ENCODE measurements at places on chromosomes 5 and 9.

GRCh38 chr5:103512500-103512899 is 50.1 kb downstream of the NUDT12 start:
- DNase-seq: no peak

DNA sequence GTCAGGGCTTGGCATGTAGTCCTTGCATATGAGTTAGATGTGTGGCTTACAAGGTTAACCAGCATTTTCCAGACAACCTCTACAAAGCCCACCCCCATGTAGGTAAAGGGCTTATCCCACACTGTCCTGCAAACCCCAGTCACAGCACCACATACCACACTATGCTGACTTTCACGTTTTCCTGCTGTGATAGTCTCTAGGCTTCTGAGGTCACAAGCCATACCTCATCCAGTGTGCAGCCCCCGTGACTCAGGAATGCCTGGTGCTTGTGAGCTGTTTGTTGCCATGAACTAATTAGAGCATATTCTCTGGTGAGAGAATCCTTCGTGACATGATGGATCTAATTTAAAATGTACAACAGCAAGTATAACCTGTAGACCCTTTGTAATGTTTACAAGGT is 50.8 kb downstream of the ERAP1 start:
- DNase-seq: no peak

GRCh38 chr5:137705106-137705505 is 30.8 kb downstream of the KLHL3 start:
- DNase-seq: no peak

GRCh38 chr5:175288048-175288621 is 155.8 kb downstream of the DRD1 start:
- no peak for DNase-seq

DNA sequence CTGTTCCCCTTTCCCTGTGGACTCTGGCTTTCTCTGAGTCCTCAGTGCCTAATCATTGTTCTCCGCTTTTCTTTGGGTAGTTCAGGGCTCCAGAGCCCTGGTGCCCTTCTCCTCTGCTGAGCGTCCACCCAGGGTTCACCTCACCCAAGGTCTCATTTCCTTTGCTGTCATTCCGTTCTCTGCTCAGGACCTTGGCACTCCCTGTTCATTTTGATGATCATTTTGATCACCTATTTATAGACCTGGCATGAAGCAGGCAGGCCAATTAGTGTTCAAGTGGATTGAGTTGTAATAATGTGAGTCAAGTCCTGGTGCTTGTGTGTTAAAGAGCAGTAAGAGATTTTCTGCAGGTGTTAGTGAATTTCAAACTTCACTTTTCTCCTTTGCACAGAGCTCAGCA is 3.6 kb downstream of the TRIO start:
- no peak for DNase-seq

GRCh38 chr9:112295174-112295573 is 38.2 kb downstream of the PTBP3 start:
- no peak for DNase-seq

DNA sequence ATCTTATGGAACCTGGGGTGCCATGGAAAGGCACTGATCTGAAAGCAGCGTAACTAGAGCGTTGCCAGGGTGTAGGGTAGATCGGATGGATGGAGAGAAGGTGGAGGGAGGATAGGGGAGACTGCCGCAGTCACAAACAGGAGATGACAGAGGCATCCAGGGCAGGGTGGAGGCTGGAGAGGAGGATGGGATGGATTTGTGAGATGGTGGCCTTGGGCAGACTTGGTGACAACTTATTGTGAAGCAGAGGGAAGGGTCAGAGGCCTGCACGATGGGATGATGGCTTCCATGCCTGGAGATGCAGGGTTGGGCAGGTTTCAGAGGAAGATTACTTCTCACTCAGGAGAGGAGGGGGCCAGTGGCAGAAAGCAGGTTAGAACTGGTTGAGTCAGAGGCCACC is 2.4 kb downstream of the GLIPR2 start:
- DNase-seq: no peak

GRCh38 chr9:107700847-107701246 is 211.3 kb upstream of the KLF4 start:
- no peak for DNase-seq

GRCh38 chr5:140965905-140966292 is 377 bp upstream of the PCDHAC2 start:
- DNase-seq: no peak

- no peak for DNase-seq
Measured at GRCh38 chr5:50709471-50709870, 43.0 kb downstream of the PARP8 start.

DNA sequence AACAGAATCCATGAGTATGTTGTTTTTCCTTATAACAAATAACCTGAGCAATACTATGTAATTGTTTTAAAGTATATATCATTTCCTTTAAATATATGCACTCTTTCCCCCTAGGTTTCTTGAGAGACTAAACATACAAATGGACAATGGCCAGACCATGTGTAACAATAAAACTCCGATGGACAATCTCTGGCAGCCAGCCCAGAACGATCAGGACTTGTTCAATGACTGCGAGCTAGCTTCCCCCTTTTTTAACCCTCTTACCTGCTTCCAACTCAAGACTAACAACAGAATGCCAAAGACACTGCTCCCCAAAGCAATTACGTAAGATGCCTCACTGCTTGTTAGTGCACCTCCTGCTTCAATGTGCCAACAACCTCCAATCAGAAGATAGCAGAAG is 94.9 kb downstream of the HTR4 start:
- DNase-seq: no peak

GRCh38 chr5:155106221-155106620 is 92.7 kb downstream of the KIF4B start:
- no peak for DNase-seq

GRCh38 chr5:42943931-42944631 is 96.0 kb downstream of the ANXA2R start:
- no peak for DNase-seq

- no peak for DNase-seq
Measured at GRCh38 chr9:1083325-1083913, 33.3 kb downstream of the DMRT2 start.

DNA sequence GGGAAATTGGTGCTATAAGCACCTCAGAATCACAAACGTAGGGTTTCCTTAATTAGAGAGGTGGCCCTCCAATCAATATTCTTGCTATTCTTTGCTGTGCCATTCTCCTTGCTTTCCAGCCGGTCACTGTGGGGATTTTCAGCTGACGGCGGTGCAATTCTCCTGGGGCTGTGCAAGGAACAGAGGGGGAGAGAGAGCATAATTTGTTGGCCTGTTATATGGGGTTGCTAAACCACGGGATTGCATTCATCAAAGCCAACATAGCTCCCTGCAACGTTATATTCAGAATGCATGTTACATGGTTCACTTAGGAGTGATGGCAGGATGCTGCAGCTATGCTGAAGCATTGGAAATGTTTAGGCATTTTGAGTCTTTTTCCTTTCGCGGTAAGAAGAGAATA is 441.3 kb upstream of the CLINT1 start:
- no peak for DNase-seq

- no peak for DNase-seq
Measured at GRCh38 chr5:155978850-155979249, 348.1 kb upstream of the SGCD start.

- no peak for DNase-seq
Measured at GRCh38 chr9:10613419-10613818, 617 bp upstream of the PTPRD start.

- DNase-seq: no peak
Measured at GRCh38 chr9:14958989-14959388, 48.8 kb upstream of the FREM1 start.

GRCh38 chr5:65481171-65481581 is 544 bp downstream of the ADAMTS6 start:
- no peak for DNase-seq

DNA sequence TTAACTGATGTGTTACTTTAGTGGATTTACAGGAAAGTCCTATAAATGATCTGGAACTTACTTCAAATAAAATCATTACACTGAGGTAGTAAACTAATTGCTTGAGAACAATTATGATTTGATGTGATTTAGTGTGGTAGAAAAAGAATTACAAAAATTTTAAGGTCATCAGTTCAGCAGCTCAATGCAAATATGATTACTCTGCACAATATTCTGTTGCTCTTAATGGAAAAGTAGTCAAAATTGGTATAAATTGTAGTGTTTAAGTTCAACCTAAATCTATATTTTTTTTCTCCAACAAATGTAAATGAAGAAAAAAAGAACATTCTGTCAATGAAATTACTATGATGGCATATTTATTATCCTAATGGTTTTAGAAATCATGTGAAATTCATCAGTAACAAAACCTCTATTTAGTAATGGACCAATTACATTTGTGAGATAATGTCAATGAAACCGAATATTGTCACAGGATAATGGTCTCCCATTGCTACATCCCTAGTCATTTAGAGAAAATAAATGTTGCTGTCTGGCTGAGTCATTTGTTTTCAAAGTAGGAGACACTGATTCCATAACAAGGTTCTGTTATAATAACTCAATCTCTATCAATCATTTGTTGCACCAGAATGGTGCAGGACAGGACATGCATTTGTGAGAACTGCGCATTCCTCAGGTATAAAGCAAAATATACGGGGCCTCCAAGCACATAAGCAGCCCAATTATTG is 177.1 kb downstream of the NFIB start:
- DNase-seq: no peak

DNA sequence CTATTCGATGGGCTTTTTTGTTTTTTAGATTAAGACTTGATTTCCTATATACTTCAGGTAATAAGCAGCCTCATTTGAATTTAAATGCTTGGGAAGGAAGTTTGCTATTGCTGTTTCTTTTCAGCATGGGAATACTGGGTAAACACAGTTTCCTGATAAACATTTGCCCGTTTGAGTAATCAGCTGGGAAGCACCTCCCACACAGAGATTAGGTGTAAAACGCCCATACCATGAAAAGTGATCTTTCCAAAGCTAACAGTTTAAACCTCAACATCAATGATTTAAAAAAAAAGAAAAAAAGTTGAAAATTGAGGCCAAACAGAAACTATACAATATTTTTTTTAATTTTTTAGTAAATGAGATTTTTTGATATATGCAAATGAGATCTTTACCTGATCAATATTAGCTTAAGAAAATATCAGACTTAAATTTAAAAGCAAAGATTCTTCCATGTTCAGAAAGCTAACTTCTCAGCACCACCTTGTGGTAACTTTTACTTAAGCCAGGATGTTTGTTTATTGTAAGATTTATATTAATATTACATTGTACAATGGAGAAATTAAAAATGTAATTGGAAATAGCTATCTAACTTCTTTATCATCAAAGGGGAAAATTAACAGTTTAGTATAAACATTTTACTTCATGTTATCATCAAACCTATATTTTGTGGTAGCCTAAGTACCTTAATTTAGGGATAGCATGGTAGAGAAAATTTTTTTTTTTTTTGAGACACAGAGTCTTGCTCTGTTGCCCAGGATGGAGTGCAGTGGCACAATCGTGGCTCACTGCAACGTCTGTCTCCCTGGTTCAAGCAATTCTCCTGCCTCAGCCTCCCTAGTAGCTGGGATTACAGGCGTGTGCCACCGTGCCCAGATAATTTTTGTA is 39.8 kb downstream of the F2RL2 start:
- DNase-seq: no peak

DNA sequence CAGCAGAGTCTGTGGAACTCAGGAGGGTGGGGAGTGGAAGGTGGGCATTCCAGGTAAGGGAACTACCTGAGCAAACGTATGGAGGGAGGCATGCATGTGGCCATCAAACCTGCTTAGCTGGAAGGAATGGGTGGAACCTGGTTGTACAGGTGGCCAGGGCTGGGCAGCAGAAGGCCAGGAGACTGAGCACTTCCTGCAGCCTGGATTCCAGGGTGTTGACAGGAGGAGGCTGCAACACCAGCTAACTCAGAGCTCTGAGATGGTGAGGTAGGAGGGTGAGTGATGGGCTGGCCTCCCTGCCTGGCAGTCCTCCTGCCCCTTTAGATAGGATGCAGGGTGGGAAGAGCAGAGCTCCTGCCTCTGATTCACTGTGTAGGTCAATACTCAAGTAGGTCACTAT is 92.5 kb upstream of the CPEB4 start:
- no peak for DNase-seq

- DNase-seq: no peak
Measured at GRCh38 chr5:77642738-77643653, 4.5 kb upstream of the OTP start.
